ENCODE measurements at places on chromosomes 11 and 22.

DNA sequence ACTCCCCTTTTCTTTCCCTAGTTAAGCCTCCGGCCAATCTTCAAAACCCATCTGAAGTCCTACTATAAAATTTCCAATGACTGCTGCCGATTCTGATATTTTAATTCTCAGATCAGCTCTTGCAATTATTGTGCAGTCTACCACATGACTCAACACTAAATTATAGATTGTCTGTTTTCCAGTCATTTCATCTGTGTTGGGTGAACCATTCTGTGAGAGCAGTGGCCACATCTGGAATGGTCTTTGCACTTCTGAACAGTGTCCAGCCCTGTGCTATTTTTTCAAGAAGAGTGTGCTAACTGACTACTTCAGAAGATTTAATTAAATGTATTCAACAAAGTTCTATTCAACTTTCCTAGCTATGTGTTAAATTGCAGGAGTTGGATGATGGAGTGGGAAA, 47.2 kb upstream of the MMP7 start:
- DNase-seq, result no peak

- no peak for DNase-seq
Measured at GRCh38 chr22:23787910-23788309, 1.1 kb downstream of the SMARCB1 start.

- no peak for DNase-seq
Measured at GRCh38 chr22:27829620-27830019, 28.1 kb upstream of the MN1 start.

DNA sequence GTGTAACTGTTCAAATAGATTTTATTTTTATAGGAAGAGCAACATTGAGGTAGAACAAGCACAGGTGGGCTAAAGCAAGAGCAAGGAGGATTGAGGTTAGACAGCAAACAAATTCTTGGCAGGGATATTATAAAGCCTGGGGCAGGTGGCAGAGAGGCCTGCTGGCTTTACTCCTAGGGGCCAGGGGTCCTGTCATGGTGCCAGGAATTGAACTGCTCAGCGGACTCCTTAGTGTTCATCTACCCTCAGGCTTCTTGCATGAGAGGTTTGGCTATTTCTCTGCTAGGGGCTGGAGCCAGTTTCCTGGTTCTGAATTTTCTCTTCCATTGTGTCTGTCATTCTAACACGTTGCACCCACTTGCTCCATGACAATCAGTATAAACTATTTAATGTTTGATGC, 217.2 kb upstream of the NCAM1 start:
- no peak for DNase-seq

DNA sequence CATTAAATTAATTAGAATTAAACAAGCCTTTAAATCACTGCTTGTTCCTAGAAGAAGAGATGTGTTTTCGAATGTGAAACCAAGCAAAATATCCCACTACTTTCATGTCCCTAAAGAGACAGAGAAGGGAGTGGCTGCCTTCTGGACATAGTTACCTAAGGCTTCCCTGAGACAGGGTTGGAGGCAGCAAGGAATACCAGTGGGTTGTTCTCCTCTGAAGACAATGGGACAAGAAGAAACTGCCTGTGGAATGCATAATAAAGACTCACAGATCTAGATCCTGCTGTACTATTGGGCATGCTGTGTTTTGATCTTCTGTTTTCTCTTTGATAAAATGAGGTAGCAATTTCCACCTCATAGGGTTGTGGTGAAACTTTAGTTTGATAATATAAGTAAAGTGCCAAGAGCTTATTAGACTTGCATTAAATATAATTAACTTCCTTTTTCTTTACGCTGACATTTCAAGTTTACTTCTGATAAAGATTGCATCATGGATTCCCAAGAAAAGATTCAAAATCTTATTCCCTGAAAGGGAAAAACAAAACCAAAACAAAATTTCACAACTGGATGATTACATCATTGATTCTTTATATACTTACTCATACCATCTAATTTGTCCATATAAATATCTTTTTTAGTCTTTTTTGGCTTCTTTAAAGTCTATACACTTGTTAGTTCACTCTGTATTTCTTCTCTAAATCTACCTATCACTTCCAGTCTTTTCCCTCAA, 621.3 kb downstream of the ETS1 start:
- no peak for DNase-seq

DNA sequence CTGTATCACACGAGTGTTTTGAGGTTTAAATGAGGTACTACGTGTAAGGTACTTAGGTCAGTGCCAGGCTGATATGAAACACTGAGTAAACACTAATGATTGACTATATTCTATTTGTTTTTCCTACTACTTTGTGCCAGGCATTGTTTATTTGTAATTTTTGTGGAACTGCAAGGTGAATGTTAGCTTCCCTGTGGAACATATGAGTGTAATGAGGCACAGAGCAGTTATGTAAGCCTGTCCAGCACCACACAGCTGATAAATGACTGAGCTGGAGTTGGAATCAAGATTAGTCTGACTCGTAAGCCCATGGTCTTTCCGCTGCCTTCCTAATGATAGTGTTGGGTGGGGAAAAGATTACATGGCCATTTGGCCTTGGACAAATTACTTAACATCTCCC, 5.9 kb downstream of the SLC37A2 start:
- no peak for DNase-seq

DNA sequence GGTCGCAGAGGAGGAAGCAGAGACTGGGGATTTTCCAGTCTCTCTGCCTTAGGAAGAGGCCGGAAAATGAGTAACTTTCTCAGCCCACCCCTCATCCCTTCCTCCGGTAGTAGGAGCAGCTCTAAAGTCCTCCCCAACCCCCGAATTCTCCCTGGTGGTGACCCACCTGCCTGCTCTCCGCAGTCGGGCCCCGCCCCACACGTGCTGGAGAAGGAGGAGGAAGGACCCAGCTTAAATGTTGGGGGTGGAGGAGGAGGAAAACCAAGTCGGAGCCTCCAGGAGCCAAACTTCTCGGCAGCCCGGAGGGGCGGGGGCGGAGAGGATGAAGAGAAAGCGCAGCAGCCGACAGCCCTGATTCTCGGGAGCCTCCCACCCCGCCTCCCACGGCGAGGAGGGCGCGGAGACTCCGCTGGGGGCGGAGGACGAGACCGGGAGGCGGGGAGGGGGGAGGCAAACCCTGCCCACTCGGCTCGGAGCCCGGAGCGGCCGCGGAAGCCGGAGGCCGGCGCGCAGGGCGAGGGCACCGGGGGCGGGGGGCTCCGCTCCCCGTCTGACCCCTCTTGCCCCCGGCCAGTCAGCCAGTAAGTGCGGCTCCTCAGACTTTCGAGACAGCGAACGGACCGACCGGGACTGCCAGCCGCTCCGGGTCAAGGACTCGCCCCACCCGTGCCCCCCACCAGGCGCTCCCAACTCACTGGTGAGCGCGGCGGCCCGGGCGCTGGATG, at the start of gene TPBGL:
TSS of gene TPBGL (plus strand) at position 464 of the 725 bp plus-strand sequence. CDS start 276 bp downstream, outside the sequence.
- no peak for DNase-seq

GRCh38 chr11:45209891-45210699, 63.7 kb downstream of the PRDM11 start:
- DNase-seq, result peak; percentile 23

- DNase-seq, result no peak
Measured at GRCh38 chr11:85863855-85864254, 8.7 kb downstream of the CCDC83 start.

- DNase-seq, result no peak
Measured at GRCh38 chr11:58927393-58928106, 11.7 kb upstream of the GLYATL1 start.

GRCh38 chr11:69652999-69653398, 12.0 kb downstream of the CCND1 start:
- no peak for DNase-seq

- no peak for DNase-seq
Measured at GRCh38 chr11:96127596-96127959, 203.7 kb upstream of the MTMR2 start.

GRCh38 chr11:119310682-119311052, 6.3 kb downstream of the MCAM start:
- DNase-seq, result no peak

GRCh38 chr22:45768490-45768889, 96.9 kb downstream of the ATXN10 start:
- no peak for DNase-seq

- DNase-seq, result no peak
Measured at GRCh38 chr22:48053973-48054372, 1291.5 kb downstream of the TBC1D22A start.

DNA sequence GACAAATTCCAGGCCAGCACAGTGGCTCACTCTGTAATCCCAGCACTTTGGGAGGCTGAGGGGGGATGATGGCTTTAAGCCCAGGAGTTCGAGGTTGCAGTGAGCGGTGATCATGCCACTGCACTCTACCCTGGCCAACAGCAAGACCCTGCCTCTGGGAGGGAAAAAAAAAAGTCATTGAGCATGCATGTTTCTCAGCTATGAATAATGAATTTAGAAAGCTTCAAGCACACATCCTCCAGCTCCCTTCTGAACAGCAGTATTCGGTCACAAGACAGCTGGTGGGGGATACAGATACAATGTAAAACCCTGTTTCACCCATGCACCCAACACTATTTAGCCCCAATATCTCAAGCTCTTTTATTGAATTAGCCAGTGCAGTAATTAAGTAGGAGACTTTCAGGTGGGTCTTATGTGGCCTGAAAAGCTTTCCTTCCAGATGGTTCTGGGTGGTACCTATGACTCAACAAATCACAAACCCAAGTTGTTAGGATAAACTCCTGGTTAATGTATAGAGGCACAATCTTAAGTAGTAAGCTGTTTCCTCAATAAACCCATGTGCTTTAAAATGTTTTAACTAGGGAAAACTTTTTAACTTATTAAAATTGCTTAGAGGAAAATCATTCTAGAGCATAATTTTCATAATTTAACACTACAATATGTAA, 13.4 kb downstream of the PRDM10 start:
- no peak for DNase-seq

Measured in fibroblast of skin of left quadriceps (primary cell).